ENCODE measurements at places on chromosomes 12 and 14. TPM values are rescaled to one million over a fixed set of nuclear protein-coding genes. Genes with fewer than 3 reads are reported as not detected.

DNA sequence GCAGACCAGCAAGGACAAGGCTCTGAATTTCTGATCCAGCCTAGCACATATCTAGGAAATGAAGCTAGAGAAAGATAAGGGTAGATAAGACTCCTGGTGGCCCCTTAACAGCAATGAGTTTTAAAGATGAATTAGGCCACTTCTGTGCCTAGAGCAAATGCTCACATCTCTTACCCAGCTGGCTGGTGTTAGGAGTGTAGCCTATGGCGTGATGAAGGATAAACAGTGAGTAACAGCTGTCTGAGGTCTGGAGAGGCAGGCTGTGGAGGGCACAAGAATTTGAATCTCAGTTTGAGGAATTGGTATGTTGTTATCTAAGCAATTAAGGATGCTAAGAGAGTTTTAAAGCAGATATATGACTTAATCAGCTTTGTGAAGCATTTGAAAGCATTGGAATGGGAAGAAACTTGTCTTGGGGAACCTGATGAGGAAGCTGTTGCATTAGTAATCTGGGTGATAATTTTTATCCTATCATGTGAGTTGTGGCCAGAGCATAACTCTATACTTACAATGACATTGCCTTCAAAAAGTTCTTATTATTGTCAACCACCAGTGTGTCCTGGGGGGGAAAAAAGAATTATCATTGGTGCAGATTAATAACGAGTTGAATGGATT lies 161.8 kb downstream of the SRGAP1 start:
- no peak for DNase-seq

DNA sequence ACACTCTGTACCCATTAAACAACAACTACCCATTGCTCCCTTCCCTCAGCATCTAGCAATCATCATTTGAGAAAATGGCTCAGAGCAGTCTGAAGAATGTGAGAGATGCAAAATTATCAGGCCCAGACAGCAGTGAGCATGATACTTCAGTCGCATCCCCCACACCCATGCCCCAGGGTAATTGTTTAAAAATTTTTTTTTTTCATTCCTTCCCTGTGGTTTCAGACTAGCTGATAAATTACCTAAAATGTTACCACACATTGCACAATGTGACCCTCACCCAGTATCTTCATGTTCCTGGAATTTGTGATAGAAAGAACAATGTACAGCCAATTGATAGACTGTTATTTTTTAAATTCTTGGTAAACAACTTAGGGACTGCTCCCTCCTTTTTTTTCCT lies 11.3 kb upstream of the USP15 start:
- DNase-seq, result no peak

GRCh38 chr12:52788192-52788875 lies 7.6 kb downstream of the KRT3 start:
- no peak for DNase-seq

DNA sequence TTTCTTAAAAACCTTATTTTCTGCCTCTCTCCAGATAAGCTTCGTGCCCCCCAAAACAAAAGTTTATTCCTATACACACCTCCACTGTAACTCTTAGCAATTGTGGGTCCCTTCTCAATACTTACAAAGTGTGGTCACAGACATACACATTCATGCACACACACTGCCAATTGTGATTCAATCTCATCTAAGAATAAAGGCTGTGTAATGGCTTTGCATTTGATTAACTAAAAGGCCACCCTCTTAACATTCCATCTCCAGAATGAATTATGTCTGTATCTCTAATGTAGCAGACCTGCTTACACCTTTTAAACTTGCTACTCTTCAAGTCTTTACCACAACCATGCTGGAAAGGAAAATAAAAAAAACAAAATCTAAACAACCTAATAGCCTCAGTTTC lies 49.5 kb downstream of the MYF5 start:
- DNase-seq, result no peak

DNA sequence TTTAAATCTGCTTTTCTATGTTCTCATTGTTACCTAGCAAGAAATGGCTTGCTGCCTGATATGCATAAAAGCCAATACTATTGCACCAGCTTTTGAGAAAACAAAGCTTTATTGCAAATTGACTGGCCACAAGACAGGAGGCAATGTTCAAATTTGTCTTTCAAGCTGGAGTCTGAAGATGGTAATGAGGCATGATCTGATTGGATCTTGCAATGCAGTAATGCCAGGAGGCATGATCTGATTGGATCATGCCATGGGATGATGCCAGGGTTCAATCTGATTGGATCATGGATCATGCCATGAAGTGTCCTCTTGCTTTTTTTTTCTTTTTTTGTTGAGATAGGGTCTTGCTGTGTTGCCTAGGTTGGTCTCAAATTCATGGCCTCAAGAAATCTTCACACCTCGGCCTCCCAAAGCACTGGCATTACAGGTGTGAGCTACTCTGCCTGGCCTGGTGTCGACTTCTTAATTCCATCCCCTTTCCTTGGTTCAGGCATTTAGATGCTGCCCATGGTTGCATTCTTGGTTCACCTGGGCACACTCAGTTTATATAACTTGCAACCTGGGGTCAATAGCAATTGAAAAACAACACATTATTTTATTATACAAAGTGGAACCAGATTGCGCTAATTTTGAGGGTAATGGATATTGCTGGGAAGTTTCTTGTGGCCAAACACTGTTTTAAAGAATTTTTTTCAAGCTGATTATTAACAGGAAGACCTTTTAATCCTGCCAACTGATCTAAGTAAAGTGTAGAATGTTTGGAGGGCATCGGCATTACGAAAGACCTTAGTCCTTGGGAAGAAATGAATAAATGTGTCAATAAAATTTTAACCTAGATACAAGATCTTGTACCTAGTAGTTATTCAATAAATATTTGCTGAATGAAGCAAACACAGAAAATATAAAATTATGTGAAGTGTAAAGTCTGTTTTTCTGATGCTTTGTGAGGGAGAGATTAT lies 38.8 kb downstream of the HSD17B6 start:
- no peak for DNase-seq

GRCh38 chr12:93851257-93851671 lies 174.1 kb downstream of the CRADD start:
- no peak for DNase-seq

GRCh38 chr14:72961579-72962335 lies 35.5 kb downstream of the DCAF4 start:
- no peak for DNase-seq

GRCh38 chr12:93847517-93848474 lies 170.6 kb downstream of the CRADD start:
- DNase-seq, result no peak

DNA sequence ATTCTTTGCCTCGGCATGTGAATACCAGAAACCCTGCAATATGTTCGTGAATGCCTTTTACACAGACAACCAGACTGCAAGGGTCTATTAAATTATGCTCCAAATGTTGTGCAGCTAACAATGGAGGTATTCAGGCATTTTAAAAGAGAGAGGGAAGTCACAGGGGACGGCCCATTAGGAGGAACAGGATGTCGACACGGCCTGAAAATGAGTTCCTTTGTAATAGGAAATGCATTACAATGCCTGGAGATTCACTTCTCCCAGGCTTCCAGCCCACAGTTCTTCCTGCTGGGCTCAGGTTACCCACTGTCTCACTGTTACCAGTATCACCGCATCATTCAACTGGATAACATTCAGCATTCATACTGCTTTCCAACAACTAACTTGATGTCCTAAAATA lies 2.5 kb downstream of the DUSP6 start:
- DNase-seq, result no peak

The CYP27B1 gene
- 0.18 TPM for polyA plus RNA-seq

The VRTN gene
- not detected for polyA plus RNA-seq

The FSCB gene
- not detected for polyA plus RNA-seq

The GPR65 gene
- polyA plus RNA-seq, result 0.25 TPM
